ENCODE measurements at places on chromosomes 7 and 10.
A peak's percentile ranks its signal among the peaks of the same experiment; 100 is the strongest.

DNA sequence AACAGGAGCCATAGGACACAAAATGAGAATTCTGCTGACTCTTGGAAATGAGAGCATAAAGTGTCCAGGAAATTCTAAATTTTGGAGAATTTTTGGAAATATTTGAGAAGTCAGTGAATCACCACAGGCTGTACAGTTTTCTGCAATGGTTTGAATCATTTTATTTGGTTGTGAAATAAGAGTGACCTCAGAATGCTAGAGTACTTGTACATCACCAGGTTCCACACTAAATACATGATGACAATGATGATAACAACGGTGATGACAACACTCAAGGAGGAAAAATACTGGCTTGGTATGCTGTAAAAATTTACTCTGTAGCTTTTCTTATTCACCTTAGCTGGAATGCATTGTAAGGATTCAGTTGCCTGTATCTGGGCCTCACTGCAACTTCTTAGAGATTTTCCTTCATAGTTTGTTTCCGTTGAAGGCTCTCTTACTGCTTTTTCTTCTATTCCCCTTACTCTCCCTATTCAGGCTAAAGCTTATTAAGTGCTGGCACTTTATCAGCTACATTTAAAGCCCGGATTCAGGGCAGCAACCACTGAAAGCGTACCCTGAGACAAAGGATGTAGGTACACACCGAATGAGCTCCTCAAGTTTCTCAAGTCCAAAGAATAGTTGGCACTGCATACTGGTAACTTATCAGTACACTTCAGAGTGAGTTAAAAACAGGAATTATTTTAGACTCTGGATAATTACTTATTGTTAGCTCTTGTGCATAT lies 30.2 kb upstream of the NME8 start:
- no peak for DNase-seq

GRCh38 chr10:90571481-90572258 lies 286.2 kb downstream of the HTR7 start:
- DNase-seq = no peak

DNA sequence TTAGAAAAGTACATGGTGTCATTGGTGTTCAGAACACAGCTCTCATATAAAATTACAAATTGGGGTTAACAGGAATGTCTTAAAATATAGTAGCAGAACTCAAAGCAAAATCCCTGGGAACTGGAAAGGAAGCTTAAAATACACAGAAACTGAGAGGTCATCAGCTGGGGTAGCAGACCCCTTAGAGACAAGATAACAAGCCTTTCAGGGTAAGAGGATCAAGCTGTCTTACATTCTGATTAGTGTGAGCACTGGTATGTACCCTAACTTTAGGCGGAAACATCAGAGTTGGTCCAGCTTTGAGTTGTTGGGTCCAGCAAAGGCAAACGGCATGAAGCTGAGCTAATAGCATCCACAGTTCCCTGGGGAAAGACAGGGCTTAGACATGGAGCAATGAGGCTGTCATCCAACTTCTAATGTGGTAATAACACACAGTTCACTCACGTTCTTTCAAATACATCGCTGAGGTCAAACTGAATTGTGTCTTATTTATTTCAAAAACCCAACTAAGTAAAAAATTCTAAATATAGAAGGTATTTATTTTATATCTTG lies 32.6 kb downstream of the ARHGAP21 start:
- DNase-seq = no peak

DNA sequence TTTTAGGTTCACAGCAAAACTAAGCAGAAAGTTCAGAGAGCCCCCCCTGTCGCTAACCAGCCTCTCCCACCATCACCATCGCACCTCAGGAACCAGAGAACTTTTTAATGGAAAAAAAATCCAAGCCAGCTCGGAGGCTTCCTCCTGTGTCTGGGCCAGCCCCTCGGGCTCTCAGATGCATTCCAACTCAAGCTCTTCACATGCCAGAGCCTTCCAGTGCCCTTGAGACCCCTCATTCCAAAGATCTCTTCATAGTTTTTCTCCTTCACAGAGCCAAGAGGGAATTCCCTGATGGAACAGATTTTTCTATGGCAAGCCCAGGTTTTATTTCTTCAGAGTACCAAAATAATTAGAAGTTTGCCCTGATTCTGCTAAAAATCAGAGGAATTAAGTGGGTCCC lies 153.4 kb upstream of the LANCL2 start:
- DNase-seq = no peak

DNA sequence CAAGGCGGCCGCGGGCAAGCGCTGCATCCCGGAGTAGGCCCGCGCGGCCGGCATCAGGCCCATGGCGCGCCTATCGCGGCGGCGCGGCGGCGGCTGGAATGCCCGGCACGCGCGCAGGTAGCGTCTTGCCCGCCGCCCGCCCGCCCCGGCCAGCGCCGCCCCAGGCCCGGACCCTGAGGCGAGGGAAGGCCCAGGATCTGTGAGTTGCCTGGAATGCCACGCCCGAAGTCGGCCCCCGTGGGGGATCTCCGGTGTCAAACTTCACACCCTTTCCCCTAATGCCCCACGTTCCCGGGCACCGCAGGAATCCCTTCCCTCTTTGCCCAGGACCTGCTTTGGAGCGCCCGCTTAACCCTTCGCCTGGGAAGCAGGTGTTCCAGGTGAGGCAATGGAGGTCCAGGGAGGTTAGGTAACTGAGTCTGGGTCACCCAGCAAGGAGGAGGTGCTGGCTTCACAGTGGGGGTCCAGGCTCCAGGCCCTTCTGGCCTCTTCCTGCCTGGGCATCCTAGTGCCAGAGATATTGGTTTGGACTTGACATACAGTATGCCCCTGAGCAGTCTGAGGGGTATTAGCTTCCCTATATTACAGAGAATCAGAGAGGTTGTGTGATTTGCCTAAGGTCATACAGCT lies 138.1 kb downstream of the ARHGAP22 start:
- DNase-seq = no peak

DNA sequence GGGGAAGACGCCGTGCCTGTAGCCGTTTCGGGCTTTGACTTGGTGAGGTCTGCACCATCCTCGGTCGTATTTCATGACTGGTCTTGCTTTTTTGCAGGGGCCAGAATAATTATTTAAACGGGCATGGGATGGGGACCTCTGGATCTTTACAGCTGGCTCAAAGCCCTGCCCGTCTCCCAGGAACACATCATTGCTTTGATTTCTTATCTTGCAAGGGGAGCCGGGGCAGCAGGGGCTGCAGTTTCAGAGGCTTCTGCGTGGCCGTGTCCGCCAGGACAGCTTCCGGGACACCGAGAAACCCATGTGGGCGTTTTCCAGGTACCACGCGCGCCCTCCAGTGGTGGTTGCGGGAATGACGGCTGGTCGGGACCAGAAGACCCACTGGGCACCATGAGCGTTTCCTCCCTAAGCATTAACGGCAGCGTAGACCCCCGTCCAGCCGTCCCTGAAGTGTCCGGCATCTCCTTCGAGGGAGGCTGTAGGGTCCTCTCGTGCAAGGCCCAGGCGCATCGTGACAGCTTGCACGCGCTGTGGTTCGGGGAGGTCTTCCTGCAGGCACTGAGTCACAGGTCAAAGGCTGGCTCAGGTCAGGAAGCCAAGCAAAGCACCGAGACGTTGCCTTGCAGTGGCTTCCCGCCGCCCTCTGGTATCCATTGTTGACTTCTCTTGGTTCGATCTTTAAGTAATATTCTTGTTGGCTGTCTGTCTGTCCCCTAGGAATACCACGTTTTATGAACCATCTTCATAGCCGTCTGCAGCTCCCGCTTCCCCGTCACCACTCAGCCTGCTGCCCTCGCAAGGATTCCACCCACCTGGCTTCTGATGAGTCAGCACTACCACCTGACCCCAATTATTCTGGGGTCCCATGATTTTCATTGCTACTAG lies 16.2 kb upstream of the ZFAND2A start:
- peak; percentile 74 for DNase-seq

DNA sequence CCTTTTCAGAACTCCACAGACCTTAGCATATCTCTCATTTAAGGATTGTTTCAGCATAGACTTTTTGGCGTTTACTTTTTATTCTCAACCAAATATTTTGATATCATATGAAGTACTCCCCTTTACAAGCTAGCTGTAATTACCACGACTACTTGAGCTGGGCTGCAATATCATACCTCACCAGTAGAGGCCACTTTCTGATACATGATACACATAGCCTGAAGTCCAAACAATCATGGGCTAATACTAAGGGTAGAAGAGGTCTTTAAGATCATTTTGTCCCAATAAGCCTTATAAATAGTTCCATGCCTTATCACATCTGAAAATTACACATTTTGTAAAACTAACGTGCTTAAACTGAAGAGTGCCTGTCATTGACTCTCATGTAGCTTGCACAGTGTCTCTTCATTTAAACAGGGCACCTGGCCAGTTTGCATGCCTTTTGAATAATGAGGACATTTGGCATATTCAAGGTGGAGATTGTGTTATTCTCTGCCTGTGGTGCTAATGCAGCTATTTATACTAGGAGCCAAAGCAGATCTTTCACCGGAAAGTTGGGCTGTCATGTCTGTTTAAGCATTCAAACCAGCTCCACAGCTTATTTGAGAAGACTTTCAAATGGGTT lies 403.7 kb upstream of the ZMIZ1 start:
- DNase-seq = no peak

- DNase-seq = no peak
Observed at GRCh38 chr10:11373717-11374171, 237.7 kb downstream of the USP6NL start.

DNA sequence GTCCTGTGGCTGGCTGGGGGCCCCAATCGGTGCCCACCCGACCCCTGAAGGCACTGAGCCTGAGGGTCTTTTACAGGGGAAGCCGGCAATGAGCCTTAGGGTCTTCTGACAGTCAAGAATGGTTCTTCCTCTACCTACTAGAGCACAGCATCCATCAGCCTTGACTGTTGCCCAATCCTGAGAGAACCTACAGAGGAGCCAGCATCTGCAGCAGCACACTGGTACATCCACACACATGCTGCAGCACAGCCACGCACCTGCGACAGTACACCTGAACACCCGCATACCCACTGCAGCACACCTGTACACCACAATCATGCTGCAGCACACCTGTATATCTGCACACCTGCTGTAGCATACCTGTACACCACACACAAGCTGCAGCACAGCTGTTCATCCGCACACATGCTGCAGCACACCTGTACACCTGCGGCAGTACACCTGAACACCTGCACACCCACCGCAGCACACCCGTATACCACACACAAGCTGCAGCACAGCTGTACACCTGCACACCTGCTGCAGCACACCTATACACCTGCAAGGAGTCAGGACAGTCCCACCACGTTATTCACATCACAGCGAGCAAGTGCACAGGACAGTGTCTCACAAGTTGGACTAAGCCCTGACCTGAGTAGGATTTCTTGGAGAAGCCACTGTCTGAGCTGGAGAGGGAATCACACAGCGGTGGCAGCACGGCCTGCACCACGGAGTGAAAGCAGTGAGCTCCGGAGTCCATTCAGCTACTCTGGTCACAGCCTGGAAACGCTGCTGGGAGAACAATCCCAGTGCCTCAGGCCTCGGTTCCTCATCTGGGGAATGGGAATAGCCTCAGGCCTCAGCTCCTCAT lies 56.4 kb downstream of the VIPR2 start:
- no peak for DNase-seq
